H4 (cell line): ENCODE measurements at places on chromosomes 11 and 22. TPM values are rescaled to one million over a fixed set of nuclear protein-coding genes. Genes with fewer than 3 reads are reported as not detected.

- peak; percentile 92 for DNase-seq
These were observed 2.5 kb upstream of the RCN1 start for GRCh38 chr11:32088117-32088941.

GRCh38 chr11:125141178-125141577, 23.4 kb upstream of the PKNOX2 start:
- DNase-seq: no peak

DNA sequence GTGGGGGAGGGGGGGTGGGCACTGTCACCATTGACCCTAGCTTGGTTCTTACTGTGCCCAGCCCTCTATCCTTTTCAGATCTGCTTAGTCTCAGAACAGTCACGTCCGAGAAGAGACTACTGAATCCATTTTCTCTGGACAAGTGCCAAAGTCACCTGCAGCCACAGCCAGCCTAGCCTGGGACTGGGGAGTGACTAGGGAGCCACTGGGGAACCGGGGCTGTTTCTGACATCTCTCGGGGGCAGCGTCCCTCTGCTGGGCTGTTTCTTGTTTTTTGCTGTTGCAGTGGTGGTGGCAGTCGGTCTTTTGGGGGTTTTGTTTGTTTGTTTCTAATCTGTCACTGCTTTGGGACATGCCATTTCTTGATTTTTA, 8.7 kb downstream of the SLC37A2 start:
- DNase-seq: no peak

- DNase-seq: peak; percentile 82
These were observed 19.8 kb upstream of the PLET1 start for GRCh38 chr11:112280268-112281126.

DNA sequence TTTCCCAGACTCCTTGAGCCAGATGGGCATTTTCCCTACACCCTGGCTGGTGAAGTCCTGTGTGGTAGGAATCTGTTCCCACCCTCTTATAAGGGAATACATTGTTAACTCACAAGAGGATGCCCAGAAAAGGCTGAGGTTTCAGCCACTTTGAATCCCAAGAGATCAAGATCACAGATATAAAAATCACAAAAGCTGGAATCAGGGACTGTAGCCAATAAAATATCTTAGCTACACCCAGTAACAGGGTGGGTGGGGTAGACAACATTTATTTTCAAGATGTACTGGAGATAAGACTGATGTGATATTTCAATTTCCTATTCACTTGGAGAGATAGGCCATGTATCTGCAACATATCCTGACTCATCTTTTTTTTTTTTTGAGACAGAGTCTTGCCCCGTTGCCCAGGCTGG, 50.3 kb downstream of the COPB1 start:
- DNase-seq: no peak

The TEAD1 gene
- total RNA-seq: 33.8 and 42.3 TPM in 2 replicates

The NXPE2 gene
- total RNA-seq: not detected in 2 replicates
